ENCODE measurements at places on chromosomes 6 and 20.

DNA sequence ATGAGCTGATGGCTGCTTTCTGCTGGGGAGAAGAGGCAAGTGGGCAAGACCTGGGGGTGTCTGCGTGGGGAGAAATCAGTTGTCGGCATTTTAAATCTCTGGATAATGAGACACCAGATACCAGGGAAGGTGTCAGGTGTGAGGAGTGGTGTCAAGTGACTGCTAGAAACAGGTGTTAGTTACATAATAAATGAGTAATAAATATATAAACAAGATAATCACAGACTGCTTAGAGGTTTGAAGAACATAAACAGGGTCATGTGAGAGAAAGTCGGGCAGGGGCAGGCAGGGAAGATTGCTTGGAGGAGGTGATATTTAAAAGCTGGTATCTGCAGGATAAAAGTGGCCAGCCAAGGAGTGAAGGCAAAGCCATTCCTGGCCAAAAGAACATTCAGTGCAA, 87.2 kb upstream of the RIN2 start:
- no peak for DNase-seq

DNA sequence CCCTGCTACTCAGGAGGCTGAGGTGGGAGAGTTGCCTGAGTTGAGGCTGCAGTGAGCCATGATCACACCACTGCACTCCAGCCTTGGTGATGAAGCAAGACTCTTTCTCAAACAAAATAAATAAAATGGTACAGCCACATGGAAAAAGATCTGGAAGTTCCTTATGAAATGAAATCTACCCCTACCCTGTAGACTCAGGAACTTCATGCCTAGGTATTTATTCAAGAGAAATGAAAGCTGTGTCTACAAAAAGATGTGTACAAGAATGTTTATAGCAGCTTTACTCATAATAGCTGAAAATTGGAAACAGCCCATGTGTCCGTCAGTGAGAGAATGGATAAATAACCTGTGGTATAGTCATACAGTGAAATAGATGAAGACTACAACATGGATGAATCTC, 15.2 kb upstream of the C6orf62 start:
- DNase-seq, result no peak

GRCh38 chr20:12413116-12413515, 495.4 kb downstream of the BTBD3 start:
- DNase-seq, result no peak

GRCh38 chr6:27651371-27651732, 178.4 kb upstream of the ZNF184 start:
- DNase-seq, result no peak

- DNase-seq, result no peak
Observed at GRCh38 chr6:13272131-13273046, 55.9 kb downstream of the TBC1D7 start.

- DNase-seq, result no peak
Observed at GRCh38 chr6:2385471-2385983, 140.1 kb upstream of the GMDS start.
